AG20443 (cell line): ENCODE measurements at places on chromosomes 12 and 14.
A peak's percentile ranks its signal among the peaks of the same experiment; 100 is the strongest.

DNA sequence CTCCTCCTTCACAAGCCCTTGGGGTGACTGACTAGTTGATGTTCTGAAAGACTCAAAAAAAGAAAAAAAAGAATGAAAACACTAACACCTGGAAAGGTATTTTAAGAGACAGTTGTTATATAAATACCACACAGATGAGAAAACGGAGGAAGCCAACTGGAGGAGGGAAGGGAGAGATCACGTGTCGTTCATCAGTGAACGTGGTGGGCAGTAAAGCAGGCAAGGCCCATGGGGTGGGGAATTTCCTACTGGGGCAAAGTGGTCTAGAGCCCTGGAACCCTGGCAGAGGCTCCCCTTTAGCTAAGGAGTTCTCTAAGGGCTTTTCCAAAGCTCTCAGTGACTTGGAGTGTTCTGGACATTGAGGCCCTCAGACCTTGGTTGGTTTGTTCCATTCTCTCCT, 169.7 kb downstream of the CALM1 start:
- no peak for DNase-seq

GRCh38 chr12:132326646-132327045, 2.7 kb downstream of the GALNT9 start:
- DNase-seq: no peak

- DNase-seq: no peak
Observed at GRCh38 chr14:63220526-63220925, 16.3 kb downstream of the RHOJ start.

- peak; percentile 59 for DNase-seq
Observed at GRCh38 chr14:50619569-50620141, 48.5 kb downstream of the SAV1 start.

DNA sequence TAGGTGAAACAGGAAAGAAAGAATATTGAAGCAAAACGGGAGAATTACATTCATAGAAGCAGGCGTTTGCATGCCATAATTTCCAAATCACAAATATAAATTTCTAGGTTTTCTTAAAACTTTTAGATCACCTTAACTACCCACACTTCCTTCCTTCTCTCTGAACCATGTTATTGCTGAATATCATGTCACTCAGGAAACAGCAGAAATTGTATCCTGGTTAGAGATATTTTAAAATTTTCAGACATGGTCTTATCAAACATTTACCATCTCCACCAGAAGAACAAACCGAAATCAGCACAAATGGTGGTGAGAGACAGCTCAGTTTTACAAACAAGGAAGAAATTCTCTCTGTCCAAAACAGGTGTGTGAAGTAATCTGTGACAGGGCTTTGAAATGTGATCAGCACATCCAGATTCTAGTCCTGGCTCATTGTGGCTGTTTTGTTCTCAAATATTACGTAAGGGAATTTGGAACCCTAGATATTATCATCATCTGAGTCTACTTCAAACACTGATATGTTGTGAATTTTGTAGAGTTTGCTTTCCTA, 16.3 kb downstream of the TESPA1 start:
- no peak for DNase-seq

- no peak for DNase-seq
Observed at GRCh38 chr14:62409626-62410300, 635.5 kb downstream of the KCNH5 start.

GRCh38 chr14:71524320-71524982, 407.8 kb upstream of the RGS6 start:
- DNase-seq: no peak

DNA sequence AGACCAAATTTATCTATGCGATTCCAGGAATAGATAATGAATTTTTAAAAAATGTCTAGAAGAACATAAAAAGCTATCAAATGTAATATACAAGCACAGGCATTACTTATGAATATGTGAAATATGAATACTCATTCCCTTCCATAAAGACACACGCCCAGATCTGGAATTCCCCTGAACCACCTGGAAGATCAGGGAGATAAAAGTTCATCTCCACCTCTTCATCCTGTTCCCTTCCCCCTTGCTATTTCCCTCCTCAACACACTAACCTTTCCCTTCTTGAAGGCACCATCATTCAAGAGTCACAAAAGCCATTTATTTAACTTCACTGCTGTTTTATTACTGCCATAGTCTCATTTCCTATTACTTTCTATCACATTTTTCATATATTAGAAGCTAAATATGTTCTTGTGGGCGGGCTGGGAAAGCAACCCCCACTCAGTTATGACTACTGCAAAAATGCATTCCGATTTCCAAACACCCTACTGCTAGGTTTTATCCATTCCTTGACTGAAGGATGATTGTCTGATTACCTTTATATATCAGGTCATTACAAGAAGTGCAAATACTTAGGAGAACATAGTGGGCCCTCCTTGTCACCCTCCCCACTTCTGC, 16.1 kb downstream of the FGD6 start:
- DNase-seq: peak; percentile 14

DNA sequence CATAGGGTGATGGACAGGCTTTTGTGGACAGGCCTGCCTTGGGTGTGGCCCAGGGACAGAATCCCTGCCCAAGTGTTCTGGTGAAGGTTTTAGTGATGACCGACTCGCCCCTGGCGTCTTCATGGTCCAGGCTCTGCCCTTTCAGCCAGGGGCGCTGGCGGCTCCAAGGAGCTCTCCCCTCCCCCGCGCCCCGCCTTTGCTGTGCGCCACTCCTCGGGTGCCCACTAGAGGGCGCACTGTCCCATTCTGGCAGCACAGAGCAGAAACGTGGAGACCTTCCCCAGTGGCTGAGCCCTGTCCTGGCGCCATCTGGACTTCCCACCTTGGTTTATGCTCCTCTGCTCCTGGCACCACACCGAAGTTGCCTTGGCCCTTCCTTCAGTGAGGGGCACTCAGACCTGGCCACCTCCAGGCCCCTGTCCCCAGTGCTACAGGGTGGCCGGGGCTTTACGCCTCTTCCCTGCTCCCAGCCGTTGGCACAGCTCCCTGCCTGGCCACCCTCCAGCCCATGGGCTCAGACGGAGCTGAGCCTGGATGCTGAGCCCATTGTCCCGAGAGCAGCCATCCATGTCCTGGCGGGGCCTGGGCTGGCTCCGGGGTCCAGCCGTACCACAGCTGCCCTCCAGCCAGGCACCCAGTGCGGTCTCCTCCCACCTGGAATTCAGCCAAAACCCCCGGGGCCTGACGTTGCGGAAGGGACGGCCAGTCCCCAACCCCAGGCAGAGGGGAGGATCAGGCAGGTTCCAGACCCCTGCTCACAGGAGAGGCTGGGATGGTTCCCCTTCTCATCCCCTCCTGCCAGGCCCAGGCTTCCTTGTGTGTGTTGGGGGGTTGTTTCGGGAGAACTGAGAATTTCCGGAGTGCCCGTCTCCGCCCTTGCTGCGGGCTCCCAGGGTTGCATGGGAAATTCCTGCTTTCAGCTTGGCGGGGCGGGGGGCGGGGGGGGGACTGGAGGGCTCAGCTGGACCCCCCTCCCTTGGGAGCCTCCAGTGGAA, 5.6 kb upstream of the CRIP1 start:
- DNase-seq: peak; percentile 93

DNA sequence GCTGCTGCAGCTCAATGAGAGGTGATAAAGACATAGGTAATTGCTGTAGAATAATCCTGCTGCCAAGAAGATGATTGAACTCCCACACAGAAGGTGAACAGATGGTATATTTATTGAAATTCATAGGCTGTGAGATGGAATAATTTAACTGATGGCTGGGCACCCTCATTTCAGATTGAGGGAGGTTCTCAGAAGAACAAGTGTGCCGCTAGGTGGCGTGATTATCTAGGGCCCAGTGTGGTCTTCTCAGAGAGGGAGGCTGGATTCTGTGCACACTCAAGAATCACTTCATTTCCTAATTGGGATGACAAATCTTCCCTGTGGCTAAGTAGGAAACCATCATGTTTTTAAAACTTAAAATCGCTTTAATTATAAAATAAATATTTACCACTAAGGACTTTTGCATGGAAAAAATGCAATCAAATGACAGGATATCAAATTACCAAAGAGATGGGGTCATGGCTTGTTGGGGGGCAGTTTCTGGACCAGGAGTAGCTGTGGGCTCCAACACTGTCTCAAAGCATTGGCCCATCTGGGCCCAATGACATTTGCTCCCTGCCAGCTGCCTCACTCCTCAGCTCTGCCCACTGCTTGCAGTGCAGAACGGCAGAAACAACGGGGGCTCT, 132.3 kb downstream of the SNAPC1 start:
- peak; percentile 81 for DNase-seq

DNA sequence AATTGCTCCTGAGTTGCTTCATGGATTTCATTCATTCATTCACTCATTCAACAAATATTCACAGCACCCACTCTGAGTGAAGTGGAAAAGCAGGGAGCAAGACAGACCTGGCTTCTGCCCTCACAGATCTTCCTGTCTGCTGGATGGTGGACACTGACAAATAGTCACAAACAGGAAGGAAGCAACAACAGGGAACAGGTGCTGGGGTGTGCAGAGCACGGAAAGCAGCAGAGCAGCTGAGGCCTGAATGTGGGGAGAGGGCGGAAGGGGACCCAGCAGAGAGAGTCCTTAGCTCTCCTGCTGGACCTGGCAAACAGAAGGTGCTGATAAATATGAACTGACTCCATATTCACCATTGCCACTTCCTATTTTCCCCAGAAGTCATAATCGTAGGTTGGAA, 54.4 kb downstream of the SETD3 start:
- no peak for DNase-seq

- no peak for DNase-seq
Observed at GRCh38 chr12:6823182-6824084, 1.8 kb downstream of the GPR162 start.

DNA sequence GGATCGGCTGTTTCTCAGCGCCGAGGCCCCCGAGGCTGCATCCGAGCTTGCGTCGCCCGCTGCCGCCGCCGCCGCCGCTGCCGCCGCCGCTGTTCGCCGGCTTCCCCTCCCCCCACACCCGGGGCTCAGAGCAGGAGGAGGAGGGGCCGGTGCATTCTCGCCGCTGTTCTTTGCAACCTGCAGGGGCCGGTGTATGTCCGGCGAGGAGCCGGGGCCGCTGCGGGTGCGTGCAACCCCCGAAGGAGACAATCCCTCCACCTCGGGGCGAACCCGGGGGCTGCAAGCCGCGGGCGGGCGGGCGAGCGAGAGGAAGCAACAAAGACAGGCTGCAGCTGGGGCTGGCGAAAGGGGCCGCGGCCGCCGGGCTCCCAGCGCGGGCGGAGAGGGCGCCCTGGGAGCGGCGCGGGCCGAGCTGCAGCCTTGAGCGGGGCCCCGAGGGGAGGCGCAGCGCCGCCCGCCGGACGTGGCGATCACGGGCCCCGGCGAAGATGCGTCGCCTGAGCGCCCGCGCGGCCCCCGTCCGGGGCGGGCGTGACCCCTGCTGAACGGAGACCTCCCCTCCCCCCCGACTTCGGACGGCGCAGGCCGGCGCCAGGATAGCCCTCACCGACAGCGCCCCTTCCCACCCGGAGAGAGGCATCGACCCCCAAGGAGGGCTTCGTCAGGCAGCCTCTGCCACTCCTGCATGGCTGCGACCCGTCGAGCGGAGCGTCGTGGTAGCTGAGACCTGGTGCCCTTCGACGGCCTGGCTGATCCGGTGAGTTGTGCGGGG, 702 bp downstream of the FAM222A start:
- DNase-seq: peak; percentile 59

DNA sequence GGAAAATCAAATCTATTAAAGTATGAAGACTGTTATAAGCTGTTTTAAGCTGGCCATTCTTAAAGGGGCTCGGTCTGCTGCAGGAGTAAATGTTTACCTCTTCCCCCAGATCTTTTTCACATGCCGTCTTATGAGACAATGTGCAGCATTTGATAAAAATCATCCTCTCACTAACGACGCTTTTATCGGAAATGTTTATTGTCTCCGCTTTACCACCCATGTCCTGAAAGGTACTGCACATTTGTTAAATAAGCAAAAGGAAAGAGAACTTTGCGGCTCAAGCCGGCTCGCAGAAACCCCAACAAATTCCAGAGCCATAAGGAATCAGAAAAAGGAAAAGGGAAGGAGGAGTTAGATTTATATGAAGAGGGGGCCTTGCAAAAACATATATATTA, 137.8 kb downstream of the HMGA2 start:
- DNase-seq: no peak

DNA sequence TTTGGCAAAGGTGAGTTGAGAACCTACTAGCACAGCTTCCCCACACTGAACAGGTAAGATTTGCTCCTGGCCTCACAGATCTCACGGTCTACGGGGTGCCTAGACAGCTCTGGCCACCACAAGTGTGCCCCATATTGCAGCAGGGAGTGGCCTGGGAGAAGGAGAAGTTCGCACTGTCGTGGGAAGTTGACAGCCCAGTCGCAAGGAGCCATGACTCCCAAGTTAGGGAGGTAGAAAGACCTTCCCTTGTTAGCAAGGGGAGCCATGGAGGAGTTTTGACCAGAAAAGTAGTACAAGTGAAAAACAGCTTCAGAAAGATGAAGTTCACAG, 316.3 kb downstream of the BCL11B start:
- no peak for DNase-seq

- no peak for DNase-seq
Observed at GRCh38 chr12:108530161-108530560, 15.1 kb downstream of the FICD start.

DNA sequence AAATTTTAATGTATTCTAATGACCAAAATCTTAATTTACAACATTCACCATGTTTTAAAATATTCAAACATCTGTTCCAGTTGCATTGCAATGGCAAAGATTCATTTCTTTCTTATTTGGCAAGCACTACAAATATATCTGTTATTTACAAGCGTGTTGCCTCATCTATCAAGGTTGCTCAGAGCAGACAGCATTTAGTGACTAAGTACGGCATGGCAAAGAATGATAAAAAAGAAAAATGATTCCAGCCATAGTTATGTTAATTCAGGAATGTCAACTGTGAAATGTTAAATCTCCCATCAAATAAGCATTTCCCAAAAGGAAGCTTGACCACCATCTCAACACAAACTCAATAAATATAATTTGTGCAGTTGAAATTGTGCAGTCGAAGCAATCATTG, 312.1 kb downstream of the SEC23A start:
- DNase-seq: peak; percentile 12

- DNase-seq: no peak
Observed at GRCh38 chr14:90577661-90578282, 180.9 kb downstream of the CALM1 start.

DNA sequence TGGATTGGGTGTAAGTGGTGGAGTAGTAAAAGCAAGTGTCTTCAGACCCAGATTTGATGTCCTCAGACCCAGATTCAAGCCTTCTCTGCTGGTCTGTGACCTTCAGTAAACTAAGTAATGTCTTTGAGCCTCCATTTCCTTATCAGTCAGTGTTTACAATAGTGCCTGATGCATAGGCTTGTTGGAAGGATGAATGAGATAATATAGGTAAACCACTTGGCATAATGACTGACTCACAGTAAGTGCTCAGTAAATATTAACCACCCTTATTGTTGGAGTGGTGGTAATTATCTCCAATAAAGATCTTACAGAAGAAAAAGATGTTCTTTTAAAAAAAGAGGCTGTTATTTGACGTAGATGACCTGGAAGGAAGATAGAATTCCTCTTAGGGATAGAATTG, 86.2 kb downstream of the IGF1 start:
- DNase-seq: no peak
